Activated CD4-positive, alpha-beta memory T cell treated with anti-CD3 and anti-CD28 coated beads, Interleukin-2, amount 10 ng/mL, durations not matched to agents 7 days and 5 days (primary cell): ENCODE measurements at places on chromosomes 2 and 18. TPM values are rescaled to one million over a fixed set of nuclear protein-coding genes. Genes with fewer than 3 reads are reported as not detected.

GRCh38 chr2:7800031-7800430 is 881.8 kb upstream of the ID2 start:
- peaks cover 3% of the 10 kb centered on the region for H3K4me1 ChIP-seq
- no peak overlapping the region for H3K4me3 ChIP-seq
- no peak for DNase-seq
- H3K27ac ChIP-seq, result no peak overlapping the region

DNA sequence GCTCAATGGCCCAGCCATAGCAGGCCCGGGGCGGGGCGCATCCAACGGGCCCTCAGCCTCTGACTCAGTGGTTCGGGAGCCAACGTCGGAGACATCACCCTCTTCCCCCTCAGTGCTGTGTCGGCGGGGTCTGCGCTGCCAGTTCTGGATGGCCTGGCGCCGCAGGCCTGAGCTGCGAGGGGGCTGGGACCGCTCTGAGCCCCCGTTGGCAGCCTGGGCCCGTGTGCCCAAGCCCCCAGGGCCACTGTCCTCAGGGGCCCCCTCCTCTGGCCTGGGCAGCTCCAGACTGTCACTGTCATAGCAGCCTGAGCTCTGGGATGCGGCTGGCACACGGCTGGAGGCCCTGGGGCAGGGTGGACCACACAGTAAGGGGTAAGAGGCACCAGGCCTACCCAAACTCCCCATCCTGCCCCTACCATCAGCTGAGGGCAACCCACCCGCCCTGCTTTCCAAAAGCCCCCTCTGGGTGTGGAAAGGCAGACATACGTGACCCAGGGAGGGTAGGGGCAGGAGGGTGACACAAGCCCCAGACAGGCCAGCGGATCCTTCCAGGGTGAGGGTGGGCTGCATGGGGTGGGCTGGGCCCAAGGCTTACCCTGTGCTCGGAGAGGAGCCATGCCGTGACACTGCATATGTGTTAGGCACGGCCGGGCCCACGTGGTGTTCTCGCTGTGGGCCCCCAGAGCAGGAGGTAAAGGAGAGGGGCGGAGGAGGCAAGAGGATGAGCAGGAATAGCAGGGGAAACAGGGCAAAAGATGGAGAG is 18.8 kb downstream of the FBXO41 start:
- peaks cover 18% of the 10 kb centered on the region for H3K4me1 ChIP-seq
- H3K27me3 ChIP-seq, result no peaks in the 10 kb centered on the region
- no peak overlapping the region for H3K27ac ChIP-seq
- no peak overlapping the region for H3K4me3 ChIP-seq
- H3K36me3 ChIP-seq, result peaks cover 6% of the 10 kb centered on the region

DNA sequence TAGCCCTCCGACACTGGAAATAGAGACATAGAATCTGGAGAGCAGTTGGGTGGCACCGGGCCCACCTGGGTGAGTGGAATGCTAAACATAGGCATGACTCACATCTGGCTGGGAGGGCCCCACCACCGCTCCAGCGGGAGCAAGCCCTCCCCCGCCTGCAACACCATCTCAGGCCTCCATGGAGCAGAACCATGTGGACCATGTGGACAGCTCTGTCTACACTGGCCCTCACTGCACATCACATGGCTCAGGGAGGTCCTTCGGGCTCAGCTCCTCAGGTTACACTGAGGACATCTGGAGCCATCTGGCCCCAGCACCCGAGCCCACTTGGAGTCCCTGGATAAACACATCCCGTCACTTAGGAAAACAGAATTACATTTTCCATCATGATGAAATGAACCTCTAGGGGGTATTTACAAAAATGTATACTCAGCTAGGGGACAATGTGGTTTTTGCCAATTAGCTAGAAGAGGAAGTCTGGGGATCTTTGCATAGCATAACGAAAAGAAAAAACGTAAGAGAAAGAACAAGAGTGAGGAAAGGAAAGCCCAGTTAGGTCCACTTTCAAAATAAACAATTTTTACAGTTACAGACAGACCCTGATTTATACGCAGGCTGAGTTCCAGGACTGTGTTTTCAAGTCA is 30.7 kb upstream of the MLPH start:
- peaks cover 4% of the 10 kb centered on the region for H3K36me3 ChIP-seq
- H3K27me3 ChIP-seq, result peaks cover 2% of the 10 kb centered on the region
- H3K4me3 ChIP-seq, result no peak overlapping the region
- no peak for DNase-seq
- H3K4me1 ChIP-seq, result peaks cover 9% of the 10 kb centered on the region
- H3K27ac ChIP-seq, result no peak overlapping the region

Gene IL36RN
- total RNA-seq, result not detected

- H3K4me3 ChIP-seq, result no peak overlapping the region
- no peak for DNase-seq
- H3K27me3 ChIP-seq, result peaks cover 27% of the 10 kb centered on the region
- H3K36me3 ChIP-seq, result peaks cover 2% of the 10 kb centered on the region
Measured at GRCh38 chr2:113149553-113150257, 22.3 kb downstream of the IL1RN start.

Gene POTEI
- not detected for total RNA-seq

GRCh38 chr18:36851202-36851590 is 22.3 kb downstream of the KIAA1328 start:
- peaks cover 7% of the 10 kb centered on the region for H3K4me1 ChIP-seq
- no peak overlapping the region for H3K4me3 ChIP-seq
- no peak overlapping the region for H3K27ac ChIP-seq

- H3K27ac ChIP-seq, result no peak overlapping the region
- no peak for DNase-seq
- no peaks in the 10 kb centered on the region for H3K4me1 ChIP-seq
- H3K36me3 ChIP-seq, result no peaks in the 10 kb centered on the region
- peaks cover 43% of the 10 kb centered on the region for H3K27me3 ChIP-seq
- no peak overlapping the region for H3K4me3 ChIP-seq
Measured at GRCh38 chr2:109162999-109163398, 34.0 kb downstream of the SH3RF3 start.

DNA sequence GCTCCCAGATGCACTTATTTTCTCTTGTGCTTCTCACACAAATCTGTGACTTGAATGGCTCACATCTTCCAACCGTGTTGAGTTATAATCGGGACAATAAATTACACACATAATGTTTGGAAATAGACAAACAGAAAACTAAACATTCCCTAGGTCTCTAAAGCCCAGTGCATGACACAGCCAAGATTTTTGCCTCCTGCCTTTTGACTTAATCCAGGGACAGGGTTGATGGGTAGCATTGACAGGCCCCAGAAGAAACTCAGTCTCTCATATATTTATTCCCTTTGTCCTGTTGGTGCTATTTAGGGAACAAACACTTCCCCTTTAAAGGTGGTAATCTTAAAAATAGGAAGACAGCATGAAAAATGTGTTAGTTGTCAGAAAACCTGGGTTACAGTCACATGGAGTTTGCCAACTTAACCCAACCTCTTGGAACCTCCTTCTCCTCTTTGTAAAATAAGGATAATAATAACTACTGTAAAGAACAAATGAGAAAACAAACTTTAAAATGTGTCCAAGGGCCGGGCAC is 24.0 kb upstream of the ARPC2 start:
- no peaks in the 10 kb centered on the region for H3K36me3 ChIP-seq
- no peak overlapping the region for H3K27ac ChIP-seq
- H3K4me3 ChIP-seq, result no peak overlapping the region
- no peak for DNase-seq
- H3K4me1 ChIP-seq, result no peaks in the 10 kb centered on the region
- H3K27me3 ChIP-seq, result peaks cover 6% of the 10 kb centered on the region

- H3K27ac ChIP-seq, result peak within 1 kb of the TSS; percentile 44
- DNase-seq, result no peak
- H3K27me3 ChIP-seq, result peaks cover 66% of the 10 kb centered on the region
Measured at GRCh38 chr18:76495006-76495370, at the start of gene ZNF516. TSS of gene ZNF516 (minus strand) at chr18:76495242. CDS start at chr18:76443054, 52,188 bp downstream.
